ENCODE measurements at places on chromosomes 13 and 19. TPM values are rescaled to one million over a fixed set of nuclear protein-coding genes. Genes with fewer than 3 reads are reported as not detected.

The VSTM1 gene
- not detected for total RNA-seq

The PCDH17 gene
- total RNA-seq: not detected

The SCGB2B2 gene
- total RNA-seq: 0.39 TPM

The KLHL1 gene
- total RNA-seq: not detected

The CBY2 gene
- not detected for total RNA-seq

The LRCH1 gene
- total RNA-seq: 11.7 TPM

The DENND1C gene
- total RNA-seq: not detected

The TSHZ3 gene
- not detected for total RNA-seq

The ZNF541 gene
- not detected for total RNA-seq

The EDNRB gene
- not detected for total RNA-seq

The TEKTIP1 gene
- 1.4 TPM for total RNA-seq

The PSG1 gene
- not detected for total RNA-seq

The ENOX1 gene
- total RNA-seq: 1.5 TPM

The AKAP11 gene
- total RNA-seq: 14.2 TPM

The PGLYRP1 gene
- total RNA-seq: not detected

The RNF225 gene
- 0.61 TPM for total RNA-seq

The RTBDN gene
- not detected for total RNA-seq

The ZNF560 gene
- not detected for total RNA-seq

The OLFM2 gene
- 11.2 TPM for total RNA-seq

The ZAR1L gene
- total RNA-seq: not detected

The ZNF578 gene
- not detected for total RNA-seq

The AP1M2 gene
- 77.9 TPM for total RNA-seq

The NDFIP2 gene
- 25.9 TPM for total RNA-seq

The SIGLECL1 gene
- not detected for total RNA-seq

The PTGER1 gene
- 1.3 TPM for total RNA-seq

The TPGS1 gene
- 9.0 TPM for total RNA-seq

The RNASEH2A gene
- 30.6 TPM for total RNA-seq

The KLK11 gene
- total RNA-seq: 10.8 TPM

The KCNN4 gene
- 147 TPM for total RNA-seq

The SHANK1 gene
- not detected for total RNA-seq

The ZNF653 gene
- total RNA-seq: 9.5 TPM

The ZIC2 gene
- 3.5 TPM for total RNA-seq

The C19orf81 gene
- not detected for total RNA-seq

The BLVRB gene
- 118 TPM for total RNA-seq

The TEX101 gene
- not detected for total RNA-seq

The PSG3 gene
- not detected for total RNA-seq

The DMKN gene
- total RNA-seq: 224 TPM

The PSG5 gene
- not detected for total RNA-seq

The ZNF888 gene
- 25.5 TPM for total RNA-seq

The KLK14 gene
- total RNA-seq: 0.34 TPM

The EID2 gene
- total RNA-seq: 17.5 TPM

Data from Calu3 (cell line).